ENCODE measurements at places on chromosomes 6 and 20. TPM values are rescaled to one million over a fixed set of nuclear protein-coding genes. Genes with fewer than 3 reads are reported as not detected.

DNA sequence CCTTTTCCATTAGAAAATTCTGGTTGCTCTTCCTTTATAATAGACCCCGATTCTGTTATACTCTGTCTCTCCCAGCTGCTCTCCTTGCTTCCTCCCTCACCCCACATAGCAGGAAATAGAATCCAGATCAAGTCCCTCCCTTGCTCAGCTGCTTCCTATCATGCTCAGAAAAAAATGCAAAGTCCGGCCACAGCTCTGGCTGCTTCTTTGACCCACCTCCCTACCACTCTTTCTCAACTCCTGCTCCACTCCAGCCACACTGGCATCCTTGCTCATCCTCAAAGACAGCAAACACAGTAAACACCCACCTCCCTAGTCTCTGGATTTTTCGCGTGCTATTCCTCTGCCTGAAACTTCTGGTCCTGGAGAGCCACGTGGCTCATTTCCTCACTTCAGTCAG lies 9.1 kb upstream of the SLC22A16 start:
- DNase-seq: peak; percentile 31

GRCh38 chr20:8601542-8601912 lies 467.4 kb upstream of the PLCB4 start:
- DNase-seq: no peak

DNA sequence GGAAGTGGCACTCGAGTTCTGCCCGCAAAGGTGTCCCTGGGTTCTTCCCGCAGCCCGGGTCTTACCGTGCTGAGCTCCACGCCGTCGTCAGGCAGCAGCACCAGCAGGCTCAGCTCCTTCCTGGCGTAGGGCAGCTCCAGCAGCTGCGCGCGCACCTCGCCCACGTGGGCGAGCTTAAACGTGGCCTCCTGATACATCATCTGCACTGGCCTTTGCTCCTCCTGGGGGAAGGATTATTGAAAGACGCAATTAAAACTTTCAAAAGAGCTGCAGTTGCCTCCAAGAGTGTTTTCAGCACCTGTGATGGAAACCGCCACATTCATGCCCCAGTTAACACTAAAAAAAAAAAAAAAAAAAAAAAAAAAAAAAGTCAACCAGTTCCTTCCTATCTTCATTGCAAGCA lies 11.3 kb downstream of the SERPINB9 start:
- no peak for DNase-seq

GRCh38 chr20:51359947-51360346 lies 182.6 kb downstream of the NFATC2 start:
- no peak for DNase-seq

GRCh38 chr20:38072898-38073297 lies 39.4 kb downstream of the RPRD1B start:
- no peak for DNase-seq

DNA sequence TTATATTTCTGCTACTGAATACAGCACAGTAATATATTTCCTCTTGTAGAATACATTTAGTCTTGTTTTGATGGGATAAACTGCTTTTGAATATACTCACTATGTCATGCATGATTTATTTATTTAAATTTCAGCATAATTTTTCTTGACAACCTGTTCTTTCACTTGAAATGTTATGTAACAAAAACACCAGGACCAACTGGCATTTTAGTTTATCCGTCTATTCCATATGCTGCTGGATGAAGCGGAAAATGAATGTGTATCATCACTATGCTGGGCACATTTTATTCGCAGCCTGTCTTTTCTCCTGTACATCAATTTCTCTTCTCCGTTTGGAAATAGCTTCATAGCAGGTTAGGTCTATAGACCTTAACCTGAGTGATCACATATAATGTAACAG lies 206.8 kb upstream of the PLCB4 start:
- no peak for DNase-seq

GRCh38 chr6:32149932-32150870 lies 1.5 kb downstream of the PRRT1 start:
- no peak for DNase-seq

DNA sequence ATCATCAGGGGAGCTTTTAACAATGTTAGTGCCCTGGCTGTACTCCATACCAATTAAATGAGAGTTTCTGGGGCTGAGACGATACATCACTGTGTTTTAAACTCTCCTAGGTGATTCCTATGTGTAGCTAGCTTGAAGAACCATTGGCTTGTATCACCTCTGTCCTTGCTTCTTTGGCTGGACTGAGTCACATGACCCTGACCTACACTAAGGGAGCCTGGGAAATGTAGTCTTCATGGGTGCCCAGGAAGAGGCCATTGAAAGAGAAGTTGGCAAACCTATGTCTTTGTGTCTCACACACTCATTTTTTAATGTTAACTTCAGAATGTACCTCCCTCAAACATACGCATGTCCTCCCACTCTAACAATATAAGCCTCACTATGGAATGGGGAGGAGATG lies 506.6 kb downstream of the DHX35 start:
- DNase-seq: no peak

DNA sequence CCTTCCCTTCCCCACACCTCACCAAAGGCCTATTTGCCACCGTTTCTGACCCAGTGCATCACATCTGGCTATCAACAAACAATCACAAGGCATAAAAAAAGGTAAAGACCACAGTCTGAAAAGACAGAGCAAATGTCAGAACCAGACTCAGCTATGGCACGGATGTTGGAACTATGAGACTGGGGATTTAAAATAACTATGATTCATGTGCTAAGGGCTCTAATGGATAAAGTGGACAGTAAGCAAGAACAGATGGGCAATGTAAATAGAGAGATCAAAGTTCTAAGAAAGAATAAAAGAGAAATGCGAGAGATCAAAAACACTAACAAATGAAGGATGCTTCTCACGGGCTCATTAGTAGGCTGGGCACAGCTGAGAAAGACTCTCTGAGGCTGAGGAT lies 99.5 kb downstream of the LAMP5 start:
- DNase-seq: peak; percentile 16

DNA sequence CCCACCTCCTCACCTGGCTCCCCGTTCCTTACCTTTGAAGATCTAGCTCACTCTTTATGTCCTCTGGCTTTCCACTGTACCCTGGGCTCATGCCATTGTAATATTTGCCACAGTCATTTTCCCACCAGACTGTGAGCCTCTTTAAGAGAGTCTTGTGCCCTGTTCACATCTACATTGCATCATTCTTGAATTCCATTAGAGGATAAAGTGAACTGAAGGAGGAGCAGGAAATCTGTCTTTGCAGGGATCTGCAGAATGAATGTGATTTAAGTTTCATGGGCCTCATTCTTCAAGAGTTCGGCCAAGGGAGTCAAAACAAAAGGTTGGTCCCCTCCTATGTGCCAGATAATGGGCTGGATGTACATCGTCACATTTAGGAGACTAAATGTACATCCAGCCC lies 272.6 kb upstream of the CITED2 start:
- DNase-seq: no peak

DNA sequence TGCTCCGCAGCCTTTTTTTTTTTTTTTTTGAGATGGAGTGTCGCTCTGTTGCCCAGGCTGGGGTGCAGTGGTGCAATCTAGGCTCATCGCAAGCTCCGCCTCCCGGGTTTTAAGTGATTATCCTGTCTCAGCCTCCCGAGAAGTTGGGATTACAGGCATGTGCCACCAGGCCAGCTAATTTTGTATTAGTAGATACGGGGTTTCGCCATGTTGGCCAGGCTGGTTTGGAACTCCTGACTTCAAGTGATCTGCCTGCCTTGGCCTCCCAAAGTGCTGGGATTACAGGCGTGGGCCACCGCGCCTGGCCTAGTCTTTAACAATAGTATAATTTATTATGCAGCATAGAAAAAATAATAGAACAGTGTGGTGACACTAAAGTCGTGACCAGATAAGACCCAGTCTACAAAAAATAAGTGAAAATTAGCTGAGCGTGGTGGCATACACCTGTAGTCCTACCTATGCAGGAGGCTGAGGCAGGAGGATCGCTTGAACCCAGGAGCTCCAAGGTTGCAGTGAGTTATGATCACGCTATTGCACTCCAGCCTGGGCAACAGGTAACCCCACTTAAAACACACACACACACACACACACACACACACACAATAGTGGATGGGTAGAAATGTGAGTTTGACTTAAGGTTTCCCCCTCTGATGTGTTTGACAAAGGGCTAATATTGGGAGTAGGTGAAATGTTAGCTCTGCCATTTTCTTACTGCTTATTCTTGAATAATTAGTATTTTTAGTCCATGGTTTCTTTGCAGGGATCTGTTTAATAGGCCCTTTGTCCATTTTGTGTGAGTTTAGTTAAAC lies 6.5 kb downstream of the PIM1 start:
- no peak for DNase-seq

GRCh38 chr20:14700639-14700960 lies 363.2 kb upstream of the FLRT3 start:
- peak; percentile 55 for DNase-seq

- no peak for DNase-seq
These were observed 37.7 kb downstream of the ADGRF1 start for GRCh38 chr6:47004463-47004862.

DNA sequence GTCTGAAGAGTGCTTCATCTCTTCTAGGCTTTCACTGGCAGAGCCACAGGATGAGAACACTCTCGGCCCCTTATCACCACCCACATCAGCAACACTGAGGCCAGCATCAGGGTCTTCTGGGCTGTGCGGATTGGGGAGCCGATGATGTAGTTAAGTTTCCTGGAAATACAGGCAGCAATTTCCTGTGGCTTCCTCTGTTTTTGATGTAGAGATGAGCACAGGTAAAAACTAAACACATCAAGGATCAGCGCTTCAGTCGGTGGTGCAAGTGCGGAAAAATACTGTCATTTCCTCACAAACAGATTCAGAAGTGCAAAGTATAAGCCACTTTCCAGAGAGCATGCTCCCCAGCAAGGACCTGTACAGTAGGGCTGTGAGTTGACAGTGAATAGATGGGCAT lies 62.6 kb downstream of the BACH2 start:
- no peak for DNase-seq

- DNase-seq: no peak
These were observed 50.5 kb downstream of the MCUR1 start for GRCh38 chr6:13763740-13764381.

- DNase-seq: no peak
These were observed 66.7 kb downstream of the CD164 start for GRCh38 chr6:109315341-109316110.

GRCh38 chr6:165983112-165984072 lies 184.3 kb downstream of the TBXT start:
- no peak for DNase-seq

DNA sequence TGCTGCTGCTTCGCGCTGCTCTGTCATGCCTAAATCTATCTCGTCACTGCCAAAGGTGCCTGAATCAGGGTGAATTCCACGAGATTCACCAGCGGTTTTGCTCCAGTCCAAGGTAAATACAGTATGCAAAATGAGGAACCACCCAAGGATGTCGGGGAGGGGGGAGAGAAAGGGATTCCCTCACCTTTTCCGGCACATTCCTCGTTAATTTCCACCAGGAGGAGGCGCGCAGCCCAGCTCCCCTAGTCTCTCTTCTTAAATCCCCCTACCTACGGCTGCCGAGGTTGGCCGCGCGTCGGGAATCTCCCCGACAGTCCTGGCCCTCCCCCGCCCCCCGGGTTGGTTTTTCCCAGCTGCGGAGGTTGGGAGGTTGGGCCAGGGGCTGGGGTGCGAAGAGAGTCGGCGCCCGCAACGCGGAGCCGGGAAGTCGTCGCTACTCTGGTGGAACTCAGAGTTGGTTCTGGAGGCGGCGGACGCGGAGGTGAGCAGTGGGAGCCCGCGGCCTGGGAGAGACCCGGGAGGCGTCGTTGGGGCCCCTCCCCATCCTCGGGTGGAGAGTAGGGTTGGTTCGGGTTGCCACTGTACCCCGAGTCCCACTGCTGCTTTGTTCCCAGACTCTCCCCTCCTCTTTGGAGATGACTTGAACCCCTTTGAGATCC lies at the start of gene TPBG:
TSS of gene TPBG (plus strand) at position 390 of the 659 bp plus-strand sequence. CDS start 1,145 bp downstream, outside the sequence.
- DNase-seq: peak; percentile 40

DNA sequence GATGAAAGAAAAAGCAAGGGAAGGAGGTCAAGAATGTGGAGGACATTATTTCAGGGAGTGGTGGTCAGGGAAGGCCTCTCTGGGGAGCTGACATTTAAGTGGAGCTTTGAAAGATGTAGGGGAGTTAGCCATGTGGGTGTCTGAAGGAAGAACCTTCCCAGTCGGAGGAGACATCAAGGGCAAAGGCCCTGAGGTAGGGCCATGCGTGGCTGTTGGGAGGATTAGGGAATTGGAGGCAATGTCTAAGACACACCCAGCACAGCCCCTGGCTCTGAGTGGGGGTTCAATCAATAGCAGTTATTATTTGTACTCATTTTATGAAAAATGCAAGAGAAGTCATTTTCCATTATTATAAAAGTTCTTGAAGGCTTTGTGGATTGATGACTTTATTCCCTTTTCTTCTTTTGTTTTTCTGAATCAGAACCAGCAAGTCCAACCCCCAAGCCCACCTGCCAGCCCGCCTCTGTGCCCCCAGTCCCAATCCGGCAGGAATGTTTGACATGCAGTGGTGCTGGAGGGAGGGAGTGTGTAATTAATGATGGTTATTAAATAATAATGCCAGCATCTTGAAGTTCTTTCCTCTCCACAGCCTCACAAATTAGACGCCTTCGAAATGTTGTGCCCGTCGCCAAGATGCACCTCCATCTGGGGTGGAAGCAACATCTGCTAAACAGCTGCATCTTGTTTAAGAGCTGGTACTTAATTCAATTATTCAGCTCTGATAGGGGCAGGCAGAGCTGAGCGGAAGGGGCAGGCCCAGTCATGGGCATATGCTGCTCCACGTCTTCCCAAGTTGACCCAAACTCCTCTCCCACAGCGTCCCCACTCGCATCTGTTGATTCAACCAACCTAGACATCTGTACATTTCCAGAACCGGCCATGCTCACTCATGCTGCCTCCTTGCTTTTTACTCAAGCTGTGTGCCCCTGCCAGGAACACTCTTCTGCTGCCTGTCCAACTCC lies 81.3 kb upstream of the SIRPA start:
- DNase-seq: no peak

DNA sequence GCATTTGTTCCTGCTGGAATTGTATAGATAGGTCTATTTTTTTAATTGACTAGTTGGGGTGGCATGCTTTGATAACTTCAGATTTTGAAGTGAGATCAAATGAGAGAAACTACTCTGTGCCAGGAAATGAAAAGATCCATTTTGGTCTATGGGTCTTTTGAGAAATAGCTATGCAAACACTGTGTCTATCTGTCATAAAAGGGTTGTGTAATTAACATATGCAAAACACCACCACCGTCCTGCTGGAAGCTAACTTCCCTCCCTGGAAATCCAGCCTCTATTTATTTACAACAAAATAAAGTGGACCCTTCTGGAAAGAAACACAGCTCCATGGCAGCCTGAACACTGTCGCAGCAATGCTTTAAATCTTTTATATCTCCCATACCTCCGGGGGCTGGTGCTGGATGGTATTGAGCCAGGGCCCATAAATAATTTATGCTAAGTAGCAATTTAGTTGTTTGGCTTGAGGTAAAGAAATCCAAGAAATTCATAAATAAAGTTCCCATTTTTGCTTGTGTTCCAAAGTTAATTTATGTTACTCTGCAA lies 244.2 kb upstream of the POU3F2 start:
- no peak for DNase-seq

Gene PNPLA1
- not detected for total RNA-seq

Gene EYA2
- 0.11 TPM for total RNA-seq

Gene SUPT3H
- total RNA-seq: 7.1 TPM

Gene HTR1E
- not detected for total RNA-seq

Gene PDE7B
- total RNA-seq: 1.5 TPM

Gene SIRPD
- not detected for total RNA-seq

Gene AKIRIN2
- 15.3 TPM for total RNA-seq

Gene TMEM200A
- total RNA-seq: 0.32 TPM

Gene TAAR1
- total RNA-seq: not detected
